Fibroblast of skin of left biceps (primary cell): ENCODE measurements at places on chromosomes 3 and 15.

GRCh38 chr3:8456412-8456811 is 45.2 kb upstream of the LMCD1 start:
- no peak for DNase-seq

DNA sequence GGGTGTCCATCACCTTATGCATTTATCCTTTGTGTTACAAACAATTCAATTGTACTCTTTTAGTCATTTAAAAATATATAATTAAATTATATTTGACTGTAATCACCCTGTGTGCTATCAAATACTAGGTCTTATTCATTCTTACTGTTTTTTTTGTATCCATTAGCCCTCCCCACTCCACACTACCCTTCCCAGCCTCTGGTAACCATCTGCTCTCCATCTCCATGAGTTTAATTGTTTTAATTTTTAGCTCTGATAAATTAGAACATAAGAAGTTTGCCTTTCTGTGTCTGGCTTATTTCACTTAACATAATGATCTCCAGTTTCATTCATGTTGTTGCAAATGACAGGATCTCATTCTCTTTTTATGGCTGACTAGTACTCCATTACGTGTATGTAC is 16.8 kb downstream of the C3orf20 start:
- DNase-seq, result no peak

DNA sequence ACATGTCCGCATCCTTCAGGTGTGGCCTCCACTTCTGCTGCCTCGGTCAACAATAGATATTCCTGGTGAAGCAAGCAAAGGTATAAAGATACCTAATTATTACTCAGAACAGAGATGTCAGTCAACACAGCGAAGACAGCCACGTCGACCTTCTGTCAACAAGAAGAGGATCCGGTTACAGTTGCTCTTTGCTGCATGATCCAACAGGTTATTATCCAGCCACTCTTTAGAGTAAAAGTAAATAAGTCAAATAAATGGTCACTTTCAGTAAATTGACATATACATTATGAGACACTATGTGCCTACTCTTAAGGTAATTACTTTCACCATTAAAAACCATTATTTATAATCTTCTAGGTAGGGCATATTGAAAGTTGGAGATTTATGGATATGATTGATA is 356.8 kb upstream of the ATP11B start:
- no peak for DNase-seq

DNA sequence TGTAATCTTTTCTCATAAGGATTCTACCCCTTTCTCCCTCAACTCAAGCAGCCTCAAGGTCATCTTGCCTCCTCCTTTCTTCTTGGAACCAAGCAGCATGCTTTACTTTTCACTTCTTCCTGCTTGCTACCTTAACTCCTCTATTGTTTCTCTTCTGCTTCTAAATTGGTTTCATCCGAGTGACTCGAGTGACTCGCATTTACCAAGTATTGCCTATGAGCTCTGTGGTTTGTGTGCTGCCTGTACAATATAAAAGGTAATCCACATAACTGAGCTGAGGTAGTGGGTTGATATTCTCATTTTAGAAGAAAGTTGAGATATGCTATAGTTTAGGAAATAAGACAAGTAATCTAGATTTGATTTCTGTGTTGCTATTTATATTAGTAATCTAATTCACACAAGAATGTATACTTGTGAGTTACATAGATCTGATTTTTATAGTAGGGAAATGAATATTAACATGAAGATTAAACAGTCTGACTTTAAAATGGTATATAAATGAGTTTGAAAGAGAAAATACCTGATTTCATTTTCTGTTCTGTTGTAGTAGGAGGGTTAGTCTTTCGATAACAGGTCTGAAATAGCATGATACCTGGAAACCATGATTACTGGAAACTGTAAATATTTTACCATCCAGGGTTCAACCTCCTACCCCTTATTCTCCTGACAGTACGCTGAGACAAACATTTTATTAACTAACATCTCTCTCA is 5.5 kb downstream of the HHLA2 start:
- no peak for DNase-seq

DNA sequence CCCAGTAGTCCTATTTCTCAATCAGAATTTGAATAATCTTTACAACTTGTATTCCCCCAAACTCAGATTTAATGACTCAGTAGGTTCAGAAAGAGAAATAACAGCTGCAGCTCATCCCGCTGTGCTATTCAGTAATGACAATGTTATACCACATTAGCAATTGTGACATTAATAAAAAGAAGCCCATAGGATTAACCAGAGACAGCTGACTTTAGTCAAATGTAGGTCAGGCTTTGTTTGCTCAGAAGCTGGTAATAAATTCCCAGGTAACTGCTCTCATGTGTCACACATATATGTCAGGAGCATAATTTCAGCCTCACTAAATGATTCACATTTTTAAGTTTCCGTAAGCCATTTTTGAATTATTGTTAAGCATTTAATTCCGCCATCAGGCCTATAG is 222.0 kb upstream of the UBE2E2 start:
- DNase-seq, result no peak

GRCh38 chr3:177594096-177594495 is 396.8 kb upstream of the TBL1XR1 start:
- DNase-seq, result no peak

- DNase-seq, result no peak
These were observed 8.4 kb downstream of the GOLM2 start for GRCh38 chr15:44296625-44297524.

- no peak for DNase-seq
These were observed 133.7 kb upstream of the UBE2E1 start for GRCh38 chr3:23671851-23672589.

GRCh38 chr3:160945336-160945735 is 159.8 kb downstream of the B3GALNT1 start:
- no peak for DNase-seq

DNA sequence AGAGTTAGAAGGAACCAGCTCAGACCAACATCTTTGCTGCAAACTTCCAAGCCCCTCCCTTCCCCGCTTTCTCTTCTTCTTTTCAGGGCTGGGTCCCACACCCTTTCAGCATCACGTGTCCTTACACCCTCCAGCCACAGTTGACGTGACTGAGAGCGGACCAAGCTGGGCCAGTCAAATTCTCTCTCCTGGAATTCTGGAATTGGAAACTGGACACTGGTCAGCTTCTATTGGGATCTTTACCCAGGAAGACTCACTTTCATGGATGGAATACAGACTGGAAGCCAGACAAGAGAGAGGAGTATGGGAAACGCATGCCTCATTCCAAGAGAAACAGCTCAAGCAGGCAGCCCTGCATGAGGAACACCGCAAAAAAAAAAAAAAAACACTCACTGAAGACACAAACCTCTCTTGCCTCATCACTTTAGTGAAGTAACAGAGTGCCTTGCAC is 12.4 kb upstream of the TPM1 start:
- DNase-seq, result no peak

- no peak for DNase-seq
These were observed 1460.4 kb upstream of the ALCAM start for GRCh38 chr3:103906304-103906703.

- DNase-seq, result no peak
These were observed 196.4 kb upstream of the LPP start for GRCh38 chr3:187957582-187957981.
